Epithelial cell of esophagus (primary cell): ENCODE measurements at places on chromosomes 3 and 15.

GRCh38 chr3:141346007-141346406 is 22.3 kb upstream of the ZBTB38 start:
- no peak for DNase-seq

DNA sequence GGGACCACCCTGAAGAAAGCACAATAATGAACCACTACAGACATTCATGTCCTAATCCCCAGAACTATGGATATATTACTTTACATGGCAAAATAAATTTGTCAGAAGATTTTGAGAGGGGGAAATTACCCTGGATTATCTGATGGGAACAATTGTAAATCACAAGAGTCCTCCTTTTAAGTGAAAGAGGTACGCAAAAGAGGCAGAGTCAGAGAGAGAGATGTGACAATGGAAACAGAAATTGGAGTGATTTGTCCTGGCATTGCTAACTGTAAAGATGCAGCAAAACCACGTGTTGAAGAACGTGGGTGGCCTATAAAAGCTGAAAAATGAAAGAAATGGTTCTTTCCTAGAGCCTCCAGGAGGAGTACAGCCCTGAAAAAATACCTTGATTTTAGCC is 1121.4 kb upstream of the ALCAM start:
- DNase-seq, result no peak

- DNase-seq, result no peak
Observed at GRCh38 chr15:40248006-40248783, 9.3 kb downstream of the PAK6 start.

GRCh38 chr15:22918056-22918455 is 62.1 kb downstream of the CYFIP1 start:
- DNase-seq, result peak; percentile 71

DNA sequence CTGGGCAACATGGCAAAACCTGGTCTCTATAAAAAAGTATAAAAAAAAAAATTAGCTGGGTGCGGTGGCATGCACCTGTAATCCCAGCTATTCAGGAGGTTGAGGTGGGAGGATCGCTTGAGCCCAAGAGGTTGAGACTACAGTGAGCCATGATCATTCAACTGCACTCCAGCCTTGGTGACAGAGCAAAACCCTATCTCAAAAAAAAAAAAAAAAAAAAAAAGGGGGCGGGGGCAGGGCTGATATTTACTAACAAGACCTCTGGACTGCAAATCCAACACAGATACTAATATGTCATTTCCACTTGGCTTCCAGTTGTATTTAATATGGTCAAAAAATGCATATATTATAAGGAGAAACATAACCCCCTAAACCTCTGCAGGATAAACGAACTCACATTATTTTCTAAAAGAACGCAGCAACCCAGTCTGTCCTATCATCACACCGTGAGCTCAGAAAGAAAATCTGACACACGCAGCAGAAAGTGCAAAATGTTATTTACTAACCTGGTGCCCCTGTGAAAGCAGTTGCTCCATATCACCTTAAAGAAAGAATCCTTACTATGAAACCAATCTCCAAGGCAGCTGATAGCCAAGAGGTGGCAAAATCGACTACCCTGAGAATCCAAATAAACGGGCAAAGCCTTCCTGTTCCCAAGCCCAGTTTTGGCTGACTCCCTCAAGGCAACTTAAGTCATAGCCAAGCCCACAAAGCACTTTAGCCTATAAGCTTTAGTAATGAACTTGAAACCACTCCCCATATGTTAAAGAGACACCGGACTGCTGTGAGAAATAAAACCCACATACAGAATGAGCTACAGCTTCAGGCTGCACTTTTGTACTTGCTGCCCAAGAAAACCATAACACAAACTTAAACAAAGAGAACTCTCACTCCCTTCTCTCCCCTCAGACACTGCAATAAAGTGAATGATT is 39.3 kb downstream of the PLD1 start:
- peak; percentile 94 for DNase-seq

- no peak for DNase-seq
Observed at GRCh38 chr15:40301467-40302179, 6.1 kb downstream of the PLCB2 start.

DNA sequence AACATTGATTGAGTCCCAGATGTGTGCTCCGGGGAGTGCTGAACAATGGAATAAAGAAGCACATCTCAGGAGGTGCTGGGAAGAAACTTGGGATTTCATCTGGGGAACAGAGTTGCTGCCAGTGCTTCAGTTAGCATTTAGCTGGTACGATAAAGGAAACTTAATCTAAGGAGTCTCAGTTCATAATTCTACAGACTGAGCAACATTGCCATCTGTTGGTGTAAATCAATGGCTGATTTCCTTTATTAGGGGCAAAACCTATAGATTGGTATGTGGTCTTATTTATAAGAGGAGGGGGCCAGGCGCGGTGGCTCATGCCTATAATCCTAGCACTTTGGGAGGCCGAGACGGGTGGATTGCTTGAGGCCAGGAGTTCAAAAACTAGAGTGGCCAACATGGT is 8.9 kb downstream of the MKRN2OS start:
- DNase-seq, result no peak

DNA sequence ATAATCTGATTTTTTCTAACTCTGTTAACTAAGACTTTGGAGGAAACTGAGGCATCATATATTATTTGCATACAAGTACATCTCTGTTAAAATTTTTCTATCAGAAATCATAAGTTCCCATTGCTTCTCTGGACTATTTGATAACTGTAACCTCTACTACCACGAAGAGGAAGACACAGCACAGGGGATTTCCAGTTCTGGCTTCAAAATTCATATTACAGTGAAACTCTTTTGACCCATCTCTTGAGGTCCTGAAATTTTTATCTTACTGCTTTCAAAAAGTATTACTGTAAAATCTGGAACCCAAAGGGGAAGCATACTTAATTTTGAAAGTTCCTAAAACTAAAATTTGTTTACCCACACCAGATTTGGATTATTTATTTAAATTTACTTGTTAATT is 4.2 kb downstream of the PLSCR1 start:
- no peak for DNase-seq

DNA sequence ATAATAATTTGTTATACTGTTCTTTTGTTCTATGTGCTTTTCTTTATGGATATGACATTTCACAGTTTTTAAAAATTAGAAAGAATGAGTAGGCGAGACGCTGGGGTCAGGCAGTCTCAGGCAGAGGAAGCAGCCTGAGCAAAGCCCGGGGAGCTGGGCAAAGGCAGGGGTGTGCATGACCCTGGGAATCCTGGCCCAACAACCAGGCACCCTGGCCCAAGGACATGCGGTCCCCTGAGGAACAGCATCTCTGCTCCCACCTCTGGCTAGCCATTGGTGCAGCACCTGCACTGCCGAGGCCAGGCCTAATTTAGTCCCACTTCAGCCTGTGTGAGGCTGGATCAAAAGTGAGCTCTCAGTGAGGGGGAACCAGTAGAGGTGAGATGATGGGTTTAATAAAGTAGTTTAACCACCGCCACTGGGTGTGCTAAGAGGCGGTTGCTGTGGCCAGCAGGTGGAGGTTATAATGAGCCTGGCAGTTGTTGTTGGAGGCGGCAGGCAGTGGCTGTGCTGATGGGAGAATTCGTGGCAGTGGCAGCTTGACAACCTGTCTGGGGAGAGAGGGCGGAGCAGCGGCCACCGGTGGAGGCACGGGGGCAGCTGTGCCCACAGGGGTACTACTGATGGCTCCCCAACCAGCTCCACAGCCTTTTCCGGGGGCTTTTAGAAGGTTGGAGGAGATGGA is 41.5 kb downstream of the PRKCD start:
- no peak for DNase-seq

DNA sequence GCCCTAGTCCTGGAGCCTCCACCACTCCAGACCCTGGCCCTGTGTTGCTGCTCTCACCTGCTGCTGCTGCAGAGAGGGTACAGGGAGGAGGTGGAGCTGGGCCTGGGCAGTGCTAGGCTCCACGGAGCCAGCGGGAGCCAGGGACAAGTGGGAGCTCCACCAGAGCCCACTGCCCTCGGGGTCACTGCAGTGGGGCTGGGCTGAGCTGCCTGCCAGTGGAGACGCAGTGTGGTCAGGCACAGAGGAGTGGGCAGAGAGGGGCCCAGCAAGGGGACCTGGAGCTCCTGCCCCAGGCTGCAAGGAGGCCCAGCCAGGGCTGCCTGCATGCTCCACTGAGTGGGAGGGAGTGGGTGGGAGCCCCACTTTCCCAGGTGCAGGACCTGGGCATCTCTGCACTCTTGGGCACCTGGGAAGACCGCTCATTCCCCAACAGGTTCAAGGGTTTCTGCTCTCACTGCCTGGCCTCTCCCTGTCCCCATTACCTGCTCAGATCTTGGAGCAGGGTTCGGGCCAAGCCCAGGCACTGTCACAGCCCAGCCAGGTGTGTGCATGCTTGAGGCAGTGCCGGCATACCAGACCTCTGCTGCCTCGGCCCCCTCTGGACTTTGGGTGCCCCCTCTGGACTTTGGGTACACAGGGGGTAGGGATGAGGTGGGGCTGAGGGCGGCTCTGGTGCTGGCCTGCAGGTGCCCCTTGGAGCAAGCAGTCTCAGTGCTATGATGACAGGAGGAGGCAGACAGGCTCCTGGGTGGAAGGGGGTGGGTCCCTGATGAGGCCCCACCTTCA is 308.0 kb downstream of the DOCK3 start:
- no peak for DNase-seq

- DNase-seq, result no peak
Observed at GRCh38 chr15:42087926-42088800, 6.2 kb downstream of the PLA2G4D start.

- DNase-seq, result no peak
Observed at GRCh38 chr3:140187656-140188221, 252.8 kb downstream of the CLSTN2 start.

- DNase-seq, result no peak
Observed at GRCh38 chr15:38860674-38861073, 296.1 kb upstream of the RASGRP1 start.

DNA sequence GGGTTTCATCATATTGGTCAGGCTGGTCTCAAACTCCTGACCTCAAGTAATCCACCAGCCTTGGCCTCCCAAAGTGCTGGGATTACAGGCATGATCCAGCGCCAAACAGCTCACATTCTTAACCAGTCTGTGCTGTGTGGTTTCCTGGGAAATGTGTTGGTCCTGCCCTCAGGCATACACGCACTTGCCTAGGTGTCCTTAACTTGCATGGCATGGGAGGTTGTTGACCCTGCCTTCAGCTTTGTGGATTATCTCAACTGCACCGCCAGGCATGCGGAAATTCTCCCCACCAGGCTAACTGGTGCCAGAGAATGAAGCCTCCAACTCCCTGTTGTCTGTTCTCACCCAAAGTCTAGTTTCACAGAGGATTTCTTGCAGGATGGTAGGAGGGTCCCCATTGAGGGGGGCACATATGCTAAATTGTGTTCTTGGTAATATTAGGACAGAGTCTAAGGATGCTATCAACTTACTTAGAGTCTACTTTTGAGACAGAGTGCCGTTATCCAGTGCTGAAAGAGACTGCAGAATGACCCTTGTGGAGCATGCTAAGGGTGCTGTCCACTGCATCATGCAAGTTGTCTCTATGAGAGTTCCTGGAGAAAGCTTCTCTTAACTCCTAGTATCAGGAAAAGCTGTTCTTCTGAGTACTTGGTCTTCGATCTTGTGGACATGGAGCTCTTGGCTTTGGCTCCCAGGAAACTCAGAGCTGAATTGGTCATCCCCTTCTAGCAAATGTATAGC is 61.6 kb upstream of the EIF1B start:
- DNase-seq, result no peak

GRCh38 chr3:132519914-132520313 is 77.2 kb upstream of the ACKR4 start:
- no peak for DNase-seq

GRCh38 chr3:37823189-37823588 is 38.5 kb upstream of the CTDSPL start:
- no peak for DNase-seq

GRCh38 chr3:130687327-130687726 is 59.3 kb downstream of the PIK3R4 start:
- DNase-seq, result no peak

DNA sequence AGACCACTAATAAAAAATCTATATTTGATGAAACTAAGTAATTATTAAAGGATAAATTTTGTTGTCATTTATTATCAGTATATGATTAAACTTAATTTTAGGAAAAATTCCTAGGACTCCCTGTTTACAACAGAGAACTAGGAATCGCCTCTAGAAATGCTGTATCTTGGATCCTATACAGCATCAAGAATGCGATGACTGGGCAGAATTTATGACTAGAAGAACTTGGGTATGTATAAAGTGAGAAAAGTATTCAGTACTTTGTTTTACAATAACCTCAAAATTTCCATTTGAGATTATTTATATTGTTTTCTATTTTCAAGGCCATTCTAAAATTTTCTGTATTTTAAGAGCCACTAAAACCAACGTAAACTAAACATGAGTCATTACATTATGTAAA is 82.3 kb upstream of the AGTR1 start:
- no peak for DNase-seq

DNA sequence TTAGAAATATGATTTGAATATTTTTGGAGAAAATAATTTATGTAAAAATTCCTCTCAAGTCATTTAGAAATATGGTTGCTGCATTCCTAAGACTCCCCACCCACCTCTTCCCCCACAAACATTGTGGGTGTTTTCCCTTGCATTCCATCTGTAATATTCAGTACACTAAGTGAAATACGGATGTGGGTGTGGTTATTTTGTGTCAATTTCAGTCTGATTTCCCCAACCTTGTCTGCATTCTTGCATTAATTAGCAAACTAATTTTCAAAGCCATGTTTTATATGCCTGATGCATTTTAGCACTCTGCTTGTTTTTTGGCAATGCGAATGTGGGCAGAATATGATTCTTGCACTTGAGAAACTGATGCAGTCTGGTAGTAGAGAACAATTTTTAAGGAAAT is 408.3 kb upstream of the RGMA start:
- DNase-seq, result peak; percentile 64

- no peak for DNase-seq
Observed at GRCh38 chr3:184323696-184324095, 9.3 kb downstream of the EIF4G1 start.

GRCh38 chr3:155286736-155287135 is 6.7 kb downstream of the STRIT1 start:
- DNase-seq, result peak; percentile 43

- no peak for DNase-seq
Observed at GRCh38 chr3:69607466-69608305, 131.6 kb upstream of the MITF start.

DNA sequence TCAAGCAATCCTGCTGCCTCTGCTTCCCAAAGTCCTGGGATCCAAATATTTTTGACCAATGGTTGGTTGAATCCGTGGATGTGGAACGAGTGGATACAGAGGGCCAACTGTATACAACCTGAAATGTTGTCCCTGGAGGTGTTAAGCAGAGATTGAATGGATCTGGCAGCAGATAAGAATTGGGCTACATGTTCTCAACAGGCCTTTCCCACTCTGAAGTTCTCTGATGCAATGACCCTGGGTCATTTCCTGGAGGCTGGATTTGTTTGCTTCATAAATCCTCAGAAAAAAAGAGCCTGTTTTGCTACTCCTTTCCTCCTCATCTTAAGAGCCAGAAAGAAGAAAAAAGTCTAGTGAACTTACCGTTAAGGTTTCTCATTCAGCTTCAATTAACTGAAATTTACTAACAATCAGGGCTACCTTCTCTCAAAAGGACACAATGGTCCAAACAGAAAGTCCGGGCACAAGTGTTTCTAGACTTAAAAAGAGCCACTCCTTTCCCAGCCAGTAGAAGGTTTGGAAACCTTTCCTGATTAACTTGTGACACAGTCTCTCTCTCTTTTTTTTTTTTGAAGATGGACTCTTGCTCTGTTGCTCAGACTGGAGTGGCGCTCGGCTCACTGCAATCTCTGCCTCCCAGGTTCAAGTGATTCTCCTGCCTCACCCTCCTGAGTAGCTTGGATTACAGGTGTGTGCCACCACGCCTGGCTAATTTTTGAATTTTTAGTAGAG is 6.5 kb downstream of the ARHGEF3 start:
- peak; percentile 42 for DNase-seq

- DNase-seq, result no peak
Observed at GRCh38 chr3:57985176-57985983, 22.8 kb upstream of the FLNB start.

- no peak for DNase-seq
Observed at GRCh38 chr3:182078316-182078715, 366.6 kb downstream of the SOX2 start.
